ENCODE measurements at places on chromosomes 3 and 15.

DNA sequence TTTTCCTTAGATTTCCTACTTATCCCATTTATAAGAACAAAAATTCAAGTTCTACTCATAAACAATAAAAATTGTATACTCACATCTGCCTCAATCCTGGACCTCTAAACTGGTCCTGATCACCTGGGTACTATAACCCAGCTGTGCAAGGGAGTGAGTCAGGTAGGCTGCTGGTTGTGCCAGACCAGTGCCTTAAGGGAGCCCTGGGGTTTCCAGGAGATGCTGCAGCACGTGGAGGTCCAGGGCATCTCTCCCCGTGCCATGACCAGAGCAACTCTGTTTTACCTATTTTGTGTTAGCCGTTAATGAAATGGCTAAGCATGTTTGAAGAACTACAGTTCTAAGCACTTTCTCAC, 140.2 kb upstream of the TRIM42 start:
- no peak for DNase-seq

DNA sequence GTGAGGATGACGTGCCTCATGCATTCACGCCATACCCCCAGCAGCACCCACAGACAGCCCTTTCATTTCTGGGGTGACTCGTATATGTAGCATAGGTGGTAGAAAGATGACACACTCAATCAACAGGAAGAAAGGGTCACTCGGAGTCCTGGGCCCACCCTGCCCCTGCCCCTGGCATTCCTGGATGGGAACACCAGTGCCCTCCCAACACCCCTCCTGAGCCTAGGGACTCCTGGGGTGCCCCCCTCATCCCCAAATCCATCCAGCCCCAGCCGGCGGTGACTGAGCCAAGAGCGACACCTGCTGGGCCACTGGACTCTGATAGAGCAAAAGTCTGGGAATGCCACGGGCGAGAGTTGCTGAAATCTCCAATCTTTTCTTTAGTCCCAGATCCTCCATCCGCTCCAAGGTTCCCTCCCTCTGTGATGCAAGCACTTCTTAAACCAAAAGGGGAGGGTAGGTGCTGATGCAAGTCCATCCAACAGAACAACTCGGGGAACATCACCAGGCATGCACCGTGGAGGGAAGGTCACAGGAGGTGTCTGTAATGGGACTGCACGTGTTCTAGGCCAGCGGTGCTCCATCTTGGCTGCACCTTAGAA, 31.1 kb downstream of the ACAN start:
- no peak for DNase-seq

GRCh38 chr3:8456412-8456811, 45.2 kb upstream of the LMCD1 start:
- no peak for DNase-seq

DNA sequence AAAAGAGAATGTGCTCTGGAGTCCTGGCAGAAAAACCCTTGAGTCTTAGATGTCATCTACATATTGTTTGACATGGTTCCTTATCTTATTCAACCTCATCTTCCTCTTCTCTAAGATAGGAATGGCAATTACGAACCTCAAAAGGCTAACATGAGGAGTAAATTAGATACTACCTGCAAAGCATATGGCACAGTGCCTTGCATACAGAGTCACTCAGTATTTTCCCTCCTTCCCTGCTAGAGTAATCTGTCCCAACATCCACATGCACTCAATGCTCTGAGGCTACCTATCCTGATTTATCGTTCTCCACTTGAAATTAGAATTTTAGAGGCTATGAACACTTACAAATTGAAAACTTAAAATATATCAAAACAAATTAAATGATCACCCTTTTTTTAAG, 386.7 kb downstream of the RSL24D1 start:
- DNase-seq = no peak

GRCh38 chr3:57727106-57727505, 29.0 kb upstream of the SLMAP start:
- DNase-seq = no peak

DNA sequence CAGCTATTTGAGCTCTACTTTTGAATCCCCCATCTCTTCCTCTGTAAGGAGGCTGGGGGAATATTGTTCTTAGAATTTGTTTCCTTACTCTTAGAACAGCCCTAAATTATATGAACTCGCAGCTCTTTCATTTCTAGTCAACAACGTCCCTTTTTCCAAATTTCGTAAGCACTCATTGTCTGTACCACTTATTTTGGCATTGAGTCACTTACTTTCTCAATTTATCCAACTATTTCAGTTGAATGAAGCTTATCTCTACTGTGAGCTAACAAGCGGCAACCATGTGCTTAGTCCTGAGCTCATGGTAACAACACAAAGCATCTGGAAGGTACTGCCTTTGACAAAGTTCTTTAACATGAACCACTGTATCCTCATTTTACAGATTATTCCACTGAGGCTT, 191.1 kb downstream of the GREM1 start:
- no peak for DNase-seq

- no peak for DNase-seq
Measured at GRCh38 chr3:73866846-73867245, 242.1 kb upstream of the PDZRN3 start.

DNA sequence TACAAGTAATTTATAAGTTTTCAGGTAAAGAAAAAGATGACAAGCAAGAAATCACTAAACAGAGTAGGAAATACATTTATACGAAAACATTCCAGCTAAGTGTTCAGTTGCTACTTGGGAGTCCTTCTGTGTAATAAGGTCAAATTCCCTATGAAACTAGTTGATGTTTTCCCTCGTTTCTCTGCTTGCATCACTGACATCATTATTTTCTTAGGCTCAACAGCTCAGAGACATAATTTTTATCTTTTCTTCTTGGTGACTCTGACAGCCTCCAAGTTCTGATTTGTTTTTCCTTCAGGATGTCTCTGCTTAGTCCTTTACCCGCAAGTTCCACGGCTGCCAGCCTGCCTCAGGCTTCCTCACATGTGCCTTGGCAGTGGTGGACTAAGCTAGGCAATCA, 173.6 kb downstream of the P3H2 start:
- no peak for DNase-seq

- no peak for DNase-seq
Measured at GRCh38 chr15:84773716-84774115, 25.3 kb downstream of the ZNF592 start.

DNA sequence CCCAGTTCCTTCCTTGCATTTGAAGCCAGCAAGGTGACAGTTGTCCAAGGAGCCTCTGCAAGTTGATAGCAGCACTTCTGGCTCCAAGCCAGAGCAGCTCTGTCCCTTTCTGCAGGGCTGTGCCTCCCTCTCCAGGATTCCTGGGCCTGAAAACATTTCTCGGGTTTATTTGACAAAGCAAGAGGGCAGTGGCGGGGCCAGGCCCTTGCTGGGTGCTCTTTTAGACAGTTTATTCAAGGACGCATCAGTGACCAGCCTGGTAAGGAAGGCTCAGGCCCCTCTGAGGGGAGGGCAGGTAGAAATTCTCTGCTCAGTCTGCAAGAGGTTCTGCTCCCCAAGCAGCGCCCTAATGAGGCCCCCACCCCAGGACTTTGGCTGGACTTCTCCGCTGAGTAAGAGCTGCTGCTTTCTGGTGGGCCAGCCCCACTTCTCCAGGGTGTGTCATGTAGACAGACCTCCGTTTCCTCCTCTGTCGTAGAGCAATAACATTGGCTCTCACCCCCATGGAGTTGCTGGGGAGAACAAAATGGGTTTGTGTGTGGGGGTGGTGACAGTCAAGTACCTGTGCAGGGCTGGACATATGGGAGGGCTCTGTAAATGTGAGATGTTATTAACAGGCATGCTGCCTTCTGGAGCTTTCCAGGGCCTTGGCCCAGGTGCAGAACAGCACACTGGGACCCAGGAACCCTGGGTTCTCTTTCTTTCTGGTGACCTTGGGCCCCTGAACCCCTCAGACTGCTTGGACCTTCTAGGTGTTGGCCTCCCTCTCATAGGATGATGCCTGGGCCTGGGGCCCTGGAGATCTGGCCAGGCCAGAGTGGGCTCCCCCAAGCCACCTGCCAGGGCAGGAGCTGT, 146.2 kb upstream of the TLE3 start:
- no peak for DNase-seq

DNA sequence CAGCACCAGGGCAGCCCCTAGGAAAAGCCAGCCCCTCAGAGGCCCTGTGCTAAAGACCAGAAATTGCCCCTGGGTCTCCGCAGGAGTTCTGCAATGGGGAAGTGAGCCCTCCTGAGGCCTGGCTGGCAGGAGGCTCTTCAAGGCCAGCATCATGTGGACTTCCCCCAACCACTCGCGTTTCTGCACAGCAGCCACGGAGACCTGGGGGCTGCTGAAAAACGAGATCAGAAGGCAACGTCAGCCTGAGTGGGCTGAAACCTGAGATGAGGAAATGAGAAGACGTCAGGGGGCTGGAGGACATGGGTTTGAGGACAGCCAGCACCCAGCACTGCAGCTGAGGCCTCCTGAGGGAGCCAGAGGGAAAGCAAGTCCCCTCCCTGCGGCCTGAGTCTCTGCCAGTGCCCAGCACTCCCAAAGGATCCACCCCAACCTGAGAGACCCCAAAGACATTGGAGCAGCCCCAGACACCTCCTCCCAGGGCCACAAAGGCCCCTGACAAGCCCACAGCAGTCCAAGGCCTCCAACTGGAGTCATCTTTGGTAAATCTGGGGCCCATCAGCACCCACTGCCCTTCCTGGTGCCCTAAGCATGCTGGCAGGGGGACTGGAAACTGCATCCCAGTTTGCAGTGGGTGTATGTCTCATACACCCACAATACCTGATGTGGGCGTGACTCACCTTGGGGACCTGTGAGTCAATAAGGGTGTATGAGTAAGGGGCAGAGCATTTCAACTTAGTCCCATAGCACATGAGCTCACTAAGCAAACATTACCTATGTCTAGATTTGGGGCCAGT, 29.2 kb upstream of the CYP11A1 start:
- DNase-seq = peak; percentile 72

Data from stimulated activated CD8-positive, alpha-beta memory T cell treated with anti-CD3 and anti-CD28 coated beads, Interleukin-15, amount 100 ng/mL, for 4 hours (primary cell).